ENCODE measurements at places on chromosomes 6 and 20. TPM values are rescaled to one million over a fixed set of nuclear protein-coding genes. Genes with fewer than 3 reads are reported as not detected.

PROKR2 gene
- total RNA-seq: not detected

RTEL1 gene
- total RNA-seq: 31.7 TPM

C6orf58 gene
- not detected for total RNA-seq

MLN gene
- not detected for total RNA-seq

ID4 gene
- 203 TPM for total RNA-seq

CALHM6 gene
- total RNA-seq: 0.77 TPM

RBPJL gene
- total RNA-seq: not detected

ITCH gene
- 68.2 TPM for total RNA-seq

AVP gene
- total RNA-seq: 0.96 TPM

DYNLT2 gene
- 0.71 TPM for total RNA-seq

GPR6 gene
- not detected for total RNA-seq

BLTP3A gene
- total RNA-seq: 25.5 TPM

JPH2 gene
- total RNA-seq: 5.6 TPM

METTL24 gene
- 1.2 TPM for total RNA-seq

EYS gene
- 0.48 TPM for total RNA-seq

C6orf15 gene
- total RNA-seq: not detected

ANKS1A gene
- 21.9 TPM for total RNA-seq

ENPP1 gene
- 32.1 TPM for total RNA-seq

PAK5 gene
- not detected for total RNA-seq

ULBP3 gene
- 3.0 TPM for total RNA-seq

MCHR2 gene
- total RNA-seq: not detected

ZSCAN23 gene
- 1.5 TPM for total RNA-seq

BTNL2 gene
- not detected for total RNA-seq

TPX2 gene
- total RNA-seq: 1.1 TPM

AKAP7 gene
- total RNA-seq: 12.2 TPM

HAO1 gene
- total RNA-seq: not detected

HINT3 gene
- total RNA-seq: 20.5 TPM

LGSN gene
- not detected for total RNA-seq

LYRM4 gene
- 30.6 TPM for total RNA-seq

NTSR1 gene
- total RNA-seq: not detected

TRAPPC3L gene
- total RNA-seq: not detected

HDGFL1 gene
- not detected for total RNA-seq

RUNX2 gene
- 1.6 TPM for total RNA-seq

SLC35F1 gene
- 0.48 TPM for total RNA-seq

STMND1 gene
- not detected for total RNA-seq

SLC25A27 gene
- total RNA-seq: 12.9 TPM

TFAP2C gene
- 1.3 TPM for total RNA-seq

SCGN gene
- 3.6 TPM for total RNA-seq
